ENCODE measurements at places on chromosomes 7 and 10. TPM values are rescaled to one million over a fixed set of nuclear protein-coding genes. Genes with fewer than 3 reads are reported as not detected.
A peak's percentile ranks its signal among the peaks of the same experiment; 100 is the strongest.

- H3K27ac ChIP-seq, result no peak overlapping the region
- H3K4me3 ChIP-seq, result no peak overlapping the region
- no peaks in the 10 kb centered on the region for H3K36me3 ChIP-seq
- H3K27me3 ChIP-seq, result no peaks in the 10 kb centered on the region
- H3K4me1 ChIP-seq, result no peaks in the 10 kb centered on the region
Measured at GRCh38 chr7:116013675-116014074, 16.9 kb downstream of the TFEC start.

DNA sequence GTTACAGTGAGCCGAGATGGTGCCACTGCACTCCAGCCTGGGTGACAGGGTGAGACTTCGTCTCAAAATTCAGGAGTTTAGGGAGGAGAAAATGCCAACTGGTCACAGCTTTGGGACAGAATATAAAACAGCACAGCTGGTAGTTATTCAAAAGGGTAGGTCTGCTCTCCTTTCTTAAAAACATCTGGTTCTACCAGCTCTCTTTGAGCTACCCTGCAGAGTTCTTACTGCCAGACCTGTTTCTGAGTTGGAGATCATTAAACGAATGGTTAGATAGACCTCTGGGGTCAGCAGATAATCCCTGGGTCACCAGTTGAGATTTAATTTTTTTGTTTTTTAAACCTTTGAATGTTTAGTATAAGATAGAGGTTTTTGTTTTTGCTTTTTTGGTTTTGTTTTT lies 52.6 kb downstream of the MCU start:
- no peak overlapping the region for H3K4me3 ChIP-seq
- H3K36me3 ChIP-seq, result no peaks in the 10 kb centered on the region
- no peaks in the 10 kb centered on the region for H3K27me3 ChIP-seq

The TMEM229A gene
- total RNA-seq, result 1.1 TPM

- peaks cover 22% of the 10 kb centered on the region for H3K4me1 ChIP-seq
- H3K4me3 ChIP-seq, result peak overlapping the region; percentile 59
- no peaks in the 10 kb centered on the region for H3K27me3 ChIP-seq
- H3K36me3 ChIP-seq, result peaks cover 15% of the 10 kb centered on the region
Measured at GRCh38 chr10:70145166-70145665, 1.3 kb downstream of the TYSND1 start.

The DLX5 gene
- total RNA-seq, result not detected

- no peaks in the 10 kb centered on the region for H3K4me1 ChIP-seq
- H3K27ac ChIP-seq, result no peak overlapping the region
- no peaks in the 10 kb centered on the region for H3K27me3 ChIP-seq
- no peaks in the 10 kb centered on the region for H3K36me3 ChIP-seq
Measured at GRCh38 chr10:22992621-22993020, 64.8 kb downstream of the ARMC3 start.

DNA sequence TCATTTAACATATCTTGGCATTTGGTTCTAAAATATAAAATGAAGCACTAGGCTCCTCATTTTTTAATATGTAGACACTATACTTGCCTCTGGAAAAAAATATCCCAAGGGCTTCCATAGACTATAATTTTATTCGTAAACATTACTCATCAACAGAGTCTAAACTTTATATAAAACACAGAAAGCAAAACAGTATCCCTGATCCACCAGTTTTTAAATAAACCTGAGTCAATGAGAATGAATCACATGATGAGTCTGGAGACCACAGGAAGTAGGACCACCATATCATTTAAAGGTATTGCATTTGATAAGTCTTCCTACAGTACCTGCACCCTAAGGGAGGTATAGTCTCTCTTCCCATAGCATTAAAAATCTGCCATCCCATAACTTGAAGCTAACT lies 228.0 kb downstream of the DGKI start:
- no peaks in the 10 kb centered on the region for H3K27me3 ChIP-seq
- no peak for DNase-seq
- H3K4me3 ChIP-seq, result no peak overlapping the region
- no peaks in the 10 kb centered on the region for H3K4me1 ChIP-seq
- no peak overlapping the region for H3K27ac ChIP-seq

GRCh38 chr7:74412056-74412455 lies 41.6 kb upstream of the GTF2IRD1 start:
- no peaks in the 10 kb centered on the region for H3K36me3 ChIP-seq
- H3K27me3 ChIP-seq, result no peaks in the 10 kb centered on the region

GRCh38 chr10:67629461-67629971 lies 66.5 kb downstream of the CTNNA3 start:
- no peaks in the 10 kb centered on the region for H3K36me3 ChIP-seq
- no peak overlapping the region for H3K4me3 ChIP-seq
- H3K27me3 ChIP-seq, result no peaks in the 10 kb centered on the region
- H3K27ac ChIP-seq, result no peak overlapping the region
- DNase-seq, result no peak

GRCh38 chr10:32982911-32983909 lies 25.2 kb upstream of the ITGB1 start:
- no peak for DNase-seq
- H3K27ac ChIP-seq, result no peak overlapping the region
- H3K27me3 ChIP-seq, result no peaks in the 10 kb centered on the region

DNA sequence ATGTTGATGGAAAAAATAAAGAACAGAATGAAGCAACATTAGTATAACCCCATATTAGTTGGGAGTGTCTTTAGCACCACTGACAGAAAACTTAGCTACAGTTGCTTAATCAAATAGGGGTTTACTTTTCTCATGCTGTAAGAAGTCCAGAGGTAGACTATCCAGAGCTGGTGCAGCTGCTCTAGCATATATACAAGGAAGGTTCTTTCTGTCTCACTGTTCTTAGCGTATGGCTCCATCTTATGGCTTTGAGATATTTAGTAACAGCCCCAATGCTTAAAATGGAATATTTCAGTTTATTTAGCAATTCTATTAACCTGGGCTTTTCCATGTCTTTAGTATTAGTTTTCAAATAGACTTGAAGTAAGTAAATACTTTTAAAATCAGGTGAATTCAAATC lies 15.2 kb upstream of the WNT2 start:
- DNase-seq, result no peak
- H3K36me3 ChIP-seq, result no peaks in the 10 kb centered on the region
- no peak overlapping the region for H3K4me3 ChIP-seq
- H3K4me1 ChIP-seq, result no peaks in the 10 kb centered on the region
- H3K27ac ChIP-seq, result no peak overlapping the region
- no peaks in the 10 kb centered on the region for H3K27me3 ChIP-seq

DNA sequence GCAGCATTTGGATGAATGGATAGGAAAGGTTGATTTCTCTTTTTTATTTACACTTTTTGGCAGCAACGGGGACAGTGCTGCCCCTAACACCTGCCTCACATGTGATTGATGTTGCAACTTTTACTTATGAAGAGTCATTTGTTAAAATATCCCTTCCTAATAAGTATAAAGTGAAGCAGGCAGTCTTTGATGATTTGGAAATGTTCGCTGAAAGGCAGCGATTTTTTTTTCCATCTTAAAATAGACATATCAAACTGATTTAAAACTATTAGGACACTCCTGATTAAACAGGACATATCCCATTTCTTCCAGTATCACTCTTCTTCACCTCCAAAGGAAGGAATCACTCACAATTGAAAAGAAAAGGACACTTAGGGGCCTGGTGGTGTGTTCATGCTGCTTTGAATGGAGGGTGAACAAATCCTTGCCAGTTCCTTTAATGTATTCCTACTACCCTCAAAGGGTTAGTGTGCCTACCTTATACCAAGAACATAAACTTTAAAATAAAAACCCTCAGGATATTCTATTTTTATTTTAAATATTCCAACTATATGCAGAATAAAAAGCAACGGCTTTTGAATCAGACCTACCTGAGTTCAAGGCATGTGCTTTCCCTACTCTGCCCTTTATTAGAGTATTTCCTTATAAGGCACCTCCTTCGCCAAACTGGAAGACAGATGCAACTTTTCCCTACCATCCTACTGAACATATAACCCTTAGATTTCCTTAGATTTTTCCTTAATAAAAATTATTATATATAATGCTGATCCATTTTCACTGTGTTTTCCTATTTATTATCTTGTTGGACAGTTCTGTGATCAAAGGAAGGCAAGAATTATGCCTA lies 1.1 kb downstream of the ADK start:
- DNase-seq, result no peak
- H3K27me3 ChIP-seq, result no peaks in the 10 kb centered on the region
- H3K4me3 ChIP-seq, result peak overlapping the region; percentile 84
- H3K4me1 ChIP-seq, result peaks cover 43% of the 10 kb centered on the region
- peak overlapping the region; percentile 90 for H3K27ac ChIP-seq

The TEX47 gene
- total RNA-seq, result not detected

- peaks cover 6% of the 10 kb centered on the region for H3K36me3 ChIP-seq
- DNase-seq, result no peak
- H3K4me1 ChIP-seq, result peaks cover 73% of the 10 kb centered on the region
- peak overlapping the region; percentile 77 for H3K27ac ChIP-seq
Measured at GRCh38 chr7:158811894-158812293, 17.4 kb downstream of the ESYT2 start.

DNA sequence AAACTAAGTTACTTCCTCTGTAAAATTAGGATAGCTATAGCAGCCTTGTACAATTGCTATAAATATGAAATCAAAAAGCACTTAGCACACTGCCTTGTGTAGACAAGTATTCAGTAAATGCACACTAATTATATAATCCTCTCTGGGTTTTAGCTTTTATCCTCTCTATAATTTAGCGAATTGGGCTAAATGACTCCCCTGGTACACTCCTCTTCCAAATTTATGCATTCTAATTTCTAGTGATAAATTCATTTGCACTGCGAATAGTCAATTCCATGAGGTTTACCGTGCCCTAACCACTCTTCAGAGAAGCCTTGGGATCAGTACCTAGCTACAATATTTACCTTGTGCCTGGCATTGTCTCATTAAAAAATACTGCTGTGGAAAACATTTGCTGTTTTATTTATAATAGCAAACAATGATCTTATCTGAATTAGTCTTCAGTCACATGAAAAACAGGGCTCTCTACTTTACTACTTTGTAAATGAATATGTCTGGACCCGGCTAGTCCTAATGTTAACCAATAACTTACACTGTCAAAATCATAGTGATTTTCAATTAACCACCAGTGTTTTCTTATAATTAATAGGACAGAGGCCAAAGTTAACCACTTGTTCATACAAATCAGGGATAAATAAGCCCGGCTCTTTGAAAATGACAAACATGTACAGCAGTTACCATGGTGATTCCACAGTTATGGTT lies 577.9 kb downstream of the IPMK start:
- H3K27me3 ChIP-seq, result no peaks in the 10 kb centered on the region
- H3K27ac ChIP-seq, result no peak overlapping the region
- no peaks in the 10 kb centered on the region for H3K4me1 ChIP-seq
- no peak for DNase-seq
- no peak overlapping the region for H3K4me3 ChIP-seq

The RARRES2 gene
- total RNA-seq, result 105 TPM

All from right atrium auricular region (tissue), 2 donors.